Cardiac fibroblast (primary cell): ENCODE measurements at places on chromosomes 3 and 15.

DNA sequence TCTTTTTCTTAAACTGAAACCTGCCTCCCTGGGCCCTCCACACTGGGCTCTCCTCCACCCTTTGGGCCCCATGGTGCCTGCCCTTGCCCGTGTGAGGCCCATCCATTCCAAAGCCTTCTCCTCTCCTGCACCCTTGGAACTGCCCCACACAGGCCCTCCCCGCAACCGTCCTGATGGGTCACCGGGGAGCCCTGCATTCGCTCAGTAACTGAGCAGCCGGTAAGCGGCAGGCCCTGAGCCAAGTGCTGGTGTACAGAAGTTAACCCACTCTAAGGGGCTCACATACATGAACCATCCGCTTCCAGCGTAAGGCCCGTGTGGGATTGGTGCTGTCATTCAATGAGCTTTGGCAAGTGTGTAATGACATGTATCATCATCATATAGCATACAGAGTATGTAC, 5.4 kb upstream of the LRRC15 start:
- no peak for DNase-seq

- DNase-seq, result no peak
Observed at GRCh38 chr3:36859494-36859893, 85.4 kb downstream of the TRANK1 start.

DNA sequence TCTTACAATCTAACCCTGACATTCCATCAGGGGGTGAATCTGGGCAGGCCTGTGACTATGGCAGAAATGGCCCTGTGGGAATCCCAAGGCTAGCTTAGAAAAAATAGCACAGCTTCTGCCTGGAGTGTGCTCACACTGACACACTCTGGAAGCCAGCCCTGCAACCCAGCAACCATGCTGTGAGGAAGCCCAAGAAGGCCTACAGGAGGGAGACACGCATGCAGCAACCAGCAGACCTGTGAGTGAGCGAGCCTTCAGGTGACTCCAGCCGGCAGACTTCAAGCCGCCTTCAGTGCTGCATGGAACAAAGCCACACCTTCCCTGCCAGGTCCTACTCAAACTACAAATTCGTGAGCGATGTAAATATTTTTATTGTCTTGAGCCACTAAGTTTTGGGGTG, 26.1 kb downstream of the RAB6B start:
- no peak for DNase-seq

GRCh38 chr15:52378746-52379394, 83.3 kb upstream of the MYO5C start:
- no peak for DNase-seq

DNA sequence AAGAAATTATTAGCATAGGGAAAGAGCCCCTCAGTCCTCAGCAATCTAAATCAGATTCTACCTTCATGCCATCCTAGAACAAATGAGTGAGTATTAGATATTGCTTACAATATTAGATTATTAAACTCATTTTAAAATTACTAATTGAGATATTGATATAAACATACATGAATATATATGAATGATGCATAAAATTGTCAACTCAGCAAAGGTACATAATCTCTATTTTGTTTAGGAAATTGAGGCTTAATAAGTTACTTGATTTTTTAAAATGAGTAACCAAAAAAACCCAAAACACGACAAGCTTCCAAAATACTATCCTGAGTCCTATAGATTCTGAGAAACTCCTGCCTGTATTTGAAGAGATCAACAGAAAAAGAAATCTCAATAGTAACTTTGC, 297.7 kb upstream of the TMCO5A start:
- DNase-seq, result no peak

GRCh38 chr3:62134061-62134496, 239.3 kb downstream of the FEZF2 start:
- DNase-seq, result peak; percentile 41

DNA sequence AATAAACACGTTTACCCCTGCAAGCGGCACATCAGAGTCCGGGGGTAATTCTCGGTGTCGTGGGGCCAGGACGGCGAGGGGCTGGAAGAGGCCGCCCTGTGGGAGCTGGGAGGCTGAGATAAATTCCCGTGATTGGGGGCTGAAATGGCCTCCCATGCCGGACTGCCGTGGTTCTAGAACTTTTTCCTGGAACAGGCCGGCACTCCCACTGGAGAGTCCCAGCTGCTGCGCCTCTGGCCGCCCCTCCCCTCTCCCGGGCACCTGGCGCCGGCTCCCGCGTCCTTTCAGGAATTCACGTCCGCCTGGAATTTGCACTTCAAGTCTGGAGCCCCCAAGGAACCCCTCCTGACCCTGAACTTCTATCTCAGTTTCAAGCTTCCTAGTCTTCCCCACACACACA, 10.8 kb upstream of the LRRC2 start:
- DNase-seq, result no peak

- no peak for DNase-seq
Observed at GRCh38 chr3:111776827-111777483, 82.1 kb upstream of the PHLDB2 start.

GRCh38 chr3:192331749-192332385, 395.5 kb downstream of the FGF12 start:
- DNase-seq, result no peak

DNA sequence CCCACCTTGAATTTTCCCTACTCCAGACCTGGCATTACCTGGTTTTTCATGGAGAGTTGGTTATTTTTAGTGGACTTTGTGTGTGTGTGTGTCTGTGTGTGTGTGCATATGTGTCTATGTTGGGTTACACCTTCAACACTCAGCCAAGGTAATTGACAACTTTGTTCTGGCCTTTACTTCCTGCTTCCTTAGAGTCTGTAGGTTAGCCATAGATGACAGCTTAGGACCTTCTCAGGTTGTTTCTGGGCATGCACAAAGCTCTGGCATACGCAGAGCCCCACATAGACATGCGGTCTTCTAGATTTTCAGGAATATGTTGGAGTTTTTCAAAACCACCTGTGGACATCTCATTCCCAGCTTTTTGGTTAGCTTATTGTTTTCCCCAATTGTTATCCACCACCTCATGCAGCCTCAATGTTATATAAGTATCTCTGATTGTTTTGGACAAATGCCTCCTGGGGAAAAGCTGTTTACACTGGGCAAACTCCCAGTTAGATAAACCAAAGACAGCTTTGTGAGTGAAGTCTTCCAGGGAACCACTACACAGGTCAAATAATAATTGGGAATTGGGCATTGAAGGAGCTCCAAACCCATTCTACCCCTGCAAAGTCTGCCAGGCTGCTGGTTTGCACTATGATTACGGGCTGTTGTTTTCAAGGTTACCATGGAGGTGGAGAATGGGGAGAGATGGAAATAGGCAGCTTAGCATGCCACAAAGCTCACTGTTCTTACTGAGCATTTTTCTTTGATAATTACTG, 201.2 kb downstream of the ADAMTSL3 start:
- no peak for DNase-seq
